EL (cell line): ENCODE measurements at places on chromosomes 16 and 17.

GRCh38 chr16:87201052-87201451 lies 116.1 kb downstream of the C16orf95 start:
- peak; percentile 98 for DNase-seq

DNA sequence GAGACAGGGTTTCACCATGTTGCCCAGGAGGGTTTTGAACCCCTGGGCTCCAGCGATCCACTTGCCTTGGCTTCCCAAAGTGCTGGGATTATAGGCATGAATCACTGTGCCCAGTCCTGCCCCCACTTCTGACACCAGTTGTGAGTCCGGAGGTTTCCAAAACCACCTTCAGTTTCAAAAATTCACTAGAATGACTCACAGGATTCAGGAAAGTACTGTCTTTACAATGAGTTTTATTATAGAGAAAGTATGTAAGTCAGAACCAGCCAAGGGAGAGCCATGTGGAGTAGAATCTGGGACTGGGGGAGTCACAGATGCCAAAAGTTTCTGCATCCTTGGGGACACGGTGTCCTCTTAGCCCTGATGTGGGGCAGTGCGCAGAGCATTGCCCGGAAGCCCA lies 55.1 kb downstream of the PLD6 start:
- peak; percentile 92 for DNase-seq

GRCh38 chr17:39621523-39622379 lies 5.0 kb upstream of the PPP1R1B start:
- DNase-seq: peak; percentile 80

GRCh38 chr17:83154311-83155127 lies 75.1 kb downstream of the METRNL start:
- no peak for DNase-seq

DNA sequence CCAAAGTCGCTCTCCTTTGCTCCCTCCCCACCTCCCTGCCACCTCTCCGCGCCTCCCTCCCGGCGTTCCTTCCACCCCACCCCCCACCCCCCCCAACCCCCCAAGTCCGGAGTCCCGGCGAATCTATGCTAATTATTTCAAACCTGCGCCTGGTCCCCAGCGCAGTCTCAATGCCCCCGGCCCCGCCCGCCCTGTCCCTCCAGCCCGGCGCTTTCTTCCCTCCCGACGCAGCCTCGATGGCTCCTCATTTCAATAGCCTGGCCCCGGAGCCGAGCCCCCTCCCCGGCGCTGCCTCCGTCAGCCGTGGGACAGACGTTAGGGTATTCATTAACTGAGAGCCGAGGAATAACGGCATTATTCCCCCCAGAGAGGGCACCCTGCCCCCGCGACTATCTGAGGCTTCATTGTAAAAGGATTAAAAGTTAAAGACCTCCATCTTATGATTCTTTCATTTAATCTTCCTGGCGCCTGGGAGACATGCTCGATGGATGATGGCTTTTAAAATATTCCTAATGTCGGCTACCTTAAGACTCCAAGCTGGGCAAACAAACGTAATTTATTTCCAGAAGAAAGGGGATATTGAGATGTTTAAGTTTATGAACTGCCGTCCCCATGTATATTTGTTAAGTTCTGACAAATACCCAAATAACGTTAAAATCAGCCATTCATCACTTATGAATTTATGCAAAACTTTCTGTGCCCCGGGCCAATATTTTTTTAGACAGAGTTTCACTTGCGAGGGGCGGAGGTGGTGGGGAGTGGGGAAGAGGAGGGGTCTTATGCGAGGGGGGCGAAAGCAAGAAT lies 3.4 kb downstream of the NOG start:
- DNase-seq: no peak

- no peak for DNase-seq
Measured at GRCh38 chr17:69228576-69228975, at the start of gene ABCA10. ABCA10 (minus strand) TSS chr17:69228824; CDS start chr17:69225358, 3,466 bp downstream.

- DNase-seq: no peak
Measured at GRCh38 chr17:6536566-6537065, 19.7 kb downstream of the PITPNM3 start.

GRCh38 chr17:35166526-35166925 lies 18.9 kb downstream of the UNC45B start:
- DNase-seq: no peak

- DNase-seq: no peak
Measured at GRCh38 chr16:11097787-11098167, 153.4 kb downstream of the CLEC16A start.

DNA sequence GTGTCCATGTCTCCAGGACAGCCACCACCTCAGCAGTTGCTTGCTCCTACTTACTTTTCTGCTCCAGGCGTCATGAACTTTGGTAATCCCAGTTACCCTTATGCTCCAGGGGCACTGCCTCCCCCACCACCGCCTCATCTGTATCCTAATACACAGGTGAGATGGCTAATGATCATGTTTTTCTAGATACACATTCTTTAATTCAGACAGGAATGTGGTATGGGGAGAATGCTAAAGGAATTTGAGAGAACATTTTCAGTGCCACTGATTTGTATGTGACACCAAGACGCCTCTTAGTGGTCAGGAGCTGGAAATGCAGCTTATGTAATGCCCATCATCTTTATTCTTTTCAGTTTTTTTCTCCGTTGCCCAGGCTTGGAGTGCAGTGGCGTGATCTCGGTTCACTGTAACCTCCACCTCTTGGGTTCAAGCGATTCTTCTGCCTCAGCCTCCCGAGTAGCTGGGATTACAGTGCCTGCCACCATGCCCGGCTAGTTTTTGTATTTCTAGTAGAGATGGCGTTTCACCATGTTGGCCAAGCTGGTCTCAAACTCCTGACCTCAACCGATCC lies 8.9 kb upstream of the RAPGEFL1 start:
- DNase-seq: peak; percentile 73

DNA sequence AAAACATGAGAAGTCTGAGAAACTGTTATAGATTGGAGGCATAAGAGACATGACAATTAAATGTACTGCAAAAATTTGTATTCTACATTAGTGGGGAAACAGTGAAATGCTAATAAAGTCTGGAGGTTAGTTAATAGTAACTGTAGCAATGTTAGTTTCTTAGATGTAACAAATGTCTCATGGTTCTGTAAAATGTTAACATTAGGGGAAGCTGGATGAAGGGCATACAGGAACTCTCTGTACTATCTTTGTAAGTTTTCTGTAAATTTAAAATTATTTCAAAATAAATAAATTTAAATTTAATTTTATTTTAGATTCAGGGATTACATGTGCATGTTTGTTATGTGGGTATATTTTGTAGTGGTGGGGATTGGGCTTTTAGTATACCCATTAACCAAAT lies 70.0 kb upstream of the IRX6 start:
- DNase-seq: no peak

GRCh38 chr17:80917716-80918560 lies 73.7 kb upstream of the CHMP6 start:
- no peak for DNase-seq

- peak; percentile 23 for DNase-seq
Measured at GRCh38 chr17:14305785-14306496, 5.1 kb downstream of the HS3ST3B1 start.

DNA sequence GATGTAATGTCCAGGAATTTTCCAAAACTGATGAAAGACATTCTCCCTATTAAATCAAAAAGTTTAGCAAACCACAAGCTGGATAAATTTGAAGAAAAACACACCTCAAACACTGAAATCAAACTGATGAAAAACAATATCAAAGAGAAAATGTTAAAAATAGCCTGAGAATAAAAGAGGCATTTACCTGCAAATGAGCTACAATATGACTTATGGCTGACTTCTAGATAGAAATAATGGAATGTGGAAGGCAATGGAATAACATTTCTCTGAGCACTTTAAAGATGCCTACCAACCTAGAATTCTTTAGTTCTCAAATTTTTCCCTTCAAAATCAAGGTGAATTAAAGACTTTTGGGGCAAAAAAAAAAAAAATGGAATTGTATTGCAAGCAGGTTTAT lies 52.4 kb upstream of the HSBP1 start:
- DNase-seq: no peak

GRCh38 chr16:56242740-56243139 lies 51.5 kb downstream of the GNAO1 start:
- no peak for DNase-seq

DNA sequence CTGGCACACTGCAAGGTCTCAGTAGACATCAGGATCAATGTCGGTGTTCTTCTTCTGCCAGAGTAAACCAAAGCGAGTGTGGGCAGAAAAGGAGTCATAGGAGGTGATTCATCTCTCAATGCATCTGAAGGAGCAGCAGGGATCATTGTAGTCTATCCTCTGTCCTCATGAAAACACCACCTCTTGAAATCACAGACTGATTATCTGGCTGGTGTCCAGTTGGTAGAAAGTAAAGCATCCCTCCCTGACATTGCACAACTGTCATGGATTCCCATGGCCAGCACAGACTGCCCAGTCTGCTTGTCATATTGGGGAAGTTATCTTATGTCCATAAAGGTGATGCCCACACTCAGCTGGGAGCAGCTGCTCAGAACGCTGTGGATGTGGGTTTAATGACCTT lies 74.1 kb downstream of the ABCC12 start:
- DNase-seq: peak; percentile 84

GRCh38 chr17:4881761-4882555 lies 17.4 kb upstream of the C17orf107 start:
- DNase-seq: peak; percentile 31

DNA sequence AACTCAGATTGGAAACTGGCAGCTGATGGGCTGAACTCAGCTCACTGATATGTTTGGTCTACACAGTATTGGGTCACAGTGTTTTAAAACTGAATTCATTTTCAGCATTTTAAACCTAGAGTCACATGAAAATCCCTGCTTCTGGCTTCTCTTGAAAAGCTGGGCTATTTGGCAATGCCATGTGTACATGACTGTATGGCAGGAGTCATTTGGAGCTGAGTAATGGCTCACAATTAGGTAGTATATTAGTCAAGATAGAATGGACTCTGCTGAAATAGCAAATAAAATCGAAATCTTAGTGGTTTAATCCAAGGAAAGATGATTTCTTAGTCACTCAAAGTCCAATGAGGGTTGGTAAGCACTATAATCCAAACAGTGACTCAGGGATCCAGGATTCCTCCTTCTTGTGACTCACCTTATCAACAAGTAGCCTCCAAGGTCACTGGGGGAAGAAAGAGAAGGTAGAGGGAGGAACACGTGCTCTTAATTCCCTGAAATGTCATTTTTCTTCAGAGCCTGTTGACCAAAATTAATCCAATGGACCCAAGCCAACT lies 13.9 kb upstream of the PMP22 start:
- DNase-seq: peak; percentile 90

GRCh38 chr16:28538733-28539596 lies at the start of gene NUPR1:
NUPR1 (minus strand) TSS chr16:28538974; CDS start chr16:28538907, 67 bp downstream.
- peak; percentile 95 for DNase-seq

- no peak for DNase-seq
Measured at GRCh38 chr16:81651758-81652718, 127.1 kb upstream of the PLCG2 start.

GRCh38 chr17:41052566-41052965 lies 2.5 kb downstream of the KRTAP2-2 start:
- DNase-seq: peak; percentile 73

- no peak for DNase-seq
Measured at GRCh38 chr17:9206741-9207332, 185.5 kb downstream of the NTN1 start.

GRCh38 chr16:78458588-78458987 lies 359.1 kb downstream of the WWOX start:
- no peak for DNase-seq

DNA sequence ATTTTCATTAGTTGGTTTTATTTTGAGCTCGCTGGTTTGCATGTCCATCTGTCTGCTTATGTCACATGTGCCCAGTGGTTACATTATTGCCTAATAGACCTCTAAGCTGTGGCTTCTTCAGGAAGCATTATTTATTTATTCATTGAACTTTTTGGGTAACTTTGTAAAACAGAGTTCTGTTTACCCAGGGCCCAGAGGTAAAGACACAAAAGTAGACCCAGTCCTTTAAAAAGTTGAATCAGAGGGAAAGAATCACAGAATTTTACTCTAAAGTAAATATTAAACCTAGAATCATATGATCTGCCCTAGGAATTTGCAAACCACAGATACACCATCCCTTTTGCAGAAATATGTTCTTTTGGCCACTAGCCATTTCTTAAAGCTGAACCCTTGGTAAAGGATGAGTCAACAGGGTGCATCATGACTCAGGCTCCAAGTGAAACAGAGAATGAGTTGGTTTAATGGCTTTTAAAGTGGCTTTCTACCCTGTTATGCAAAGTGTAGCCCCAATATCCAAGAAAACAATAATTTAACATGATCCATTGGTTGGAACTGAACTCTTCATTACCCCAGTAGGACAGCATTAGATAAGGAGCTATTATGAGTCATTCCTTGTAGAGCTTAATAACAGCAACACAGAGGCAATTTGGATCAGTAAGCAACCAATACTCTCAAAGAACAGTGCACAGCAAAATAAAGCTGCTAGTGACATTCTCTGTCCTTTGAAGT lies 236.3 kb downstream of the KCNJ2 start:
- DNase-seq: peak; percentile 91

DNA sequence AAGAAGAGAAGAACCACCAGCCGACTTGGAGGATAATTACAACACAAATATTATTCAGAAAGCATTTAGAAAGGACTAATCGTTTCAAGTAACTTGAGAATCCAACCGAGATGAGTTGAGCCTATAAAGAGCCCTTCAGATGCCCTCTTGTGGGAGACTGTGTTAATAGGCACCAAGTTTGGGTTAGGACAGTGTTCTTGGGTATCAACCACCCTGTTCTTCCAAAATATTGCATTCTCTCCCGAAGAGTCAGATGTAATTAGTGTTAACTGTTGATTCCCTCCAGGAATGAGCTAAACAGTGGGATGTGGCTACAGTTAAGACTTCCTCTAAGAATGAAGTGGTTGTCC lies 87.8 kb upstream of the NOL11 start:
- peak; percentile 46 for DNase-seq

GRCh38 chr17:50035945-50036344 lies 20.0 kb upstream of the ITGA3 start:
- no peak for DNase-seq

DNA sequence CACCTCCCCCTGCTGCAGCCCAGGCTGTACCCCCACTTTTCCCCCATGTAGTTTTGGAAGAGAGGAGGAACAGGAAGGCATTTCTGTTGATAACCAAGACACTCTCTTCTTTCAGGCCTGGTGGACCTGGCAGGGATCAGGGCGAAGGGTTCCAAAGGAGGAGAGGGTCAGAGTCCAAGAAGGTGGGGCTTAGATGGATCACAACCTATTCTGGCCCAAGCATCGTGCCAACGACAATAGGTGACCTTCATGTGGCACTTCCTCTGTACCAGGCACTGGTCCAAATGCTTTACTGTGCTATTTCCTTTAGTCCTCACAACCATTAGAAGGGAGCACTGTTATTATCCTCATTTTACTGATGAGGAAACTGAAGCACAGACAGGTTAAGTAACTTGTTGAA lies 84.3 kb downstream of the TMEM132E start:
- no peak for DNase-seq
